ENCODE measurements at places on chromosomes 5 and 9.

DNA sequence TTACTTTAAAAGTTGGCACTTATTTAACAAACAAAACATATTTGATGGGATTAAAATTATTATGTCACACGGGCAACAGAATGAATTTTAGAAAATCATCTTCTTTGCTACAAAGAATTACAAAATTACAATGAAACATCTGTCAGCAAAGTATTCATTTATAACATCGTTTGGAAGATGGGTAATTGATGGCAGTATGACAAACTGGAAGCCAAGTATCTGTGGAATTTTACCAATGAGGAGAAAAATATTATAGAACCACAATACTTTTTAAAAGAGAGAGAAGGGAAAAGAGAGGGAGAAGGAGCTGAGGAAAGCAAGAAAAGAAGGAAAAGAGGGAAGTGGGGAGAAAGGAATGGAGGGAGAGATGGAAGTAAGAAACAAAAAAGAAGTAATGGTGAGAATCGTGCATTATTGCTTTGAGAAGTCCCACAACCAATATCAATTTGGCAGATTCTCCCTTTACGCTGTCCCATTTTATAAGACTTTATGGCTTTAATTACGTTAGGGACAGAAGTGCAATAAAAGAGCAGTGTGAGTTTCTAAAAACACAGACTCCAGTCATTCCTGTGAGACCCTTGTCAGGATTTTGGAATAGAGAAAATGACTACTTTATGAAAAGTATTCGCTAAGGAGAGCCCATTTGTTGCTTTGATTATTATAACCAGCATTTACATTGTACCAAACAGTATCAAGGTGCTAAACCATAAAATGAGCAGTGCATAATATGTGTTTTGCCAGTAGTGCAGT, 76.7 kb downstream of the LURAP1L start:
- no peak for DNase-seq

- DNase-seq = peak; percentile 83
Measured at GRCh38 chr5:65874241-65874640, 52.1 kb upstream of the ERBIN start.

DNA sequence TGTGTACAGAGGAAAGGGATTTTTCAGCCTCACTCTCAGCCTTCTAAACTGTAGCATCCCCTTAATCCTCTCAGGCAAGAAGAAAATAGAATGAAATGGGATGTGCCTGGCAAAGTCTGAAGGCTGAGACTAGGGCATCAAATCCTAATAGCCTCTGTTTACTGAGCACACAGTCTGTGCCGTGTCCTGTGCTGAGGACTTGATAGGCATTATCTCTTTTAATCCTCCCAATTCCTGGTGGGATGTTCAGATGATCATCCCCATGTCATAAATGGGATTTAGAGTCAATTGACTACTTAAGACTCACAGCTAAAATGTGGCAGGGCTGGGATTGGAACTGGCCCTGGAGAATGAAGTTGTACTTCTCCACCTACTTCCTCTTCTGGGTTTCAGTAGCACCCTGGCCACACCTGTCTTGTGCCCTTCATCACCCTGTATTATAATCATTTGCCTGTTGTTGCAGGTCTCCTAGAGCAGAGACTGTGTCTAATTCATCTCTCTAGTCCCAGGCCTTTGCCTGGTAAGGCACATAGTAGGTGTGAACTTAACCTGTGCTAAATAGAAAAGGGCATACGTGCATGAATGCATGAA, 81.0 kb downstream of the WWC1 start:
- DNase-seq = no peak

- DNase-seq = no peak
Measured at GRCh38 chr9:123484130-123484529, 128.1 kb downstream of the CRB2 start.

DNA sequence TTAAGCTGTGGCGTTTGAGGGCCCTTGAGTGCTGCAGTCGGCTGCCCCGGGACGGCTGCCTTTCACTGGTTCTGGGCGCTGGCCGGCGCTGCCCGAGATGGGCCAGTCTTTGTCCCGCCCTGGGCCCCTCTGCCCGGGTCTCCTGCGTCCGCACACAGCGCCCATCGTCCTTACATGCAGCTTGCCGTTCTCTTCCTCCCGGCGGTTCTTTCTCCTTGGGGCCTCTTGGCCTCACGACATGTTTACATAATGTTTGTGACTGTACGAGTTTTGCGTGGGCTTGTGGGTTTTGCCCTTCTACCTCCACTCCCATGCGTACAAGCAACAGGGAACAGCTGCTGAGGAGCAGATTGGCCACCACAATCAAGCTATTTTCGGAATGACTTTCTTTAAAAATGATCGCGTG, 618 bp downstream of the TNPO1 start:
- DNase-seq = peak; percentile 78

DNA sequence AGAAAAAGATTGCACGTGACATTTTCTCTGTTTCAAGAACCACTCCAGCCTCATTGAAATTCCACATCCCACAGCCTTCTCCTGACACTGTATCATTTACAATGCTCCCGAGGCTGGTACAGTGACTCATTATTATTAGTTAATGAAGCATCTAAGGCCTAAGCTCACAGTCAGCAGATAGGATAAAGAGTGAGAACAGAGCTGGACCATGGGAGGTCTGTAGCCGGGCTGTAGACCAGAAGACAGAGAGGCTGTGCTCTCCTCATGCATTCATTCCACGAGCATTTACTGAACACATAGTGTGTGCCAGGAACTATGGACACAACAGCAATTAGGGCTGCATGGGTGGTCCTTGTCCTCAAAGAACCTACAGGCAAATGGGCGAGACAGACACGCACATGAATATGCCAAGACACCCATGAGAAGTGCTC, 47.3 kb upstream of the GALNT10 start:
- DNase-seq = no peak

Measured in fibroblast of mammary gland (primary cell).